ENCODE measurements at places on chromosomes 6 and 20. TPM values are rescaled to one million over a fixed set of nuclear protein-coding genes. Genes with fewer than 3 reads are reported as not detected.

The TPX2 gene
- polyA plus RNA-seq = 2.1 TPM

The FBXO9 gene
- polyA plus RNA-seq = 63.5 TPM

The ECT2L gene
- 4.0 TPM for polyA plus RNA-seq

The BPIFB4 gene
- not detected for polyA plus RNA-seq

The NKAIN4 gene
- not detected for polyA plus RNA-seq

The QRSL1 gene
- 5.3 TPM for polyA plus RNA-seq

DNA sequence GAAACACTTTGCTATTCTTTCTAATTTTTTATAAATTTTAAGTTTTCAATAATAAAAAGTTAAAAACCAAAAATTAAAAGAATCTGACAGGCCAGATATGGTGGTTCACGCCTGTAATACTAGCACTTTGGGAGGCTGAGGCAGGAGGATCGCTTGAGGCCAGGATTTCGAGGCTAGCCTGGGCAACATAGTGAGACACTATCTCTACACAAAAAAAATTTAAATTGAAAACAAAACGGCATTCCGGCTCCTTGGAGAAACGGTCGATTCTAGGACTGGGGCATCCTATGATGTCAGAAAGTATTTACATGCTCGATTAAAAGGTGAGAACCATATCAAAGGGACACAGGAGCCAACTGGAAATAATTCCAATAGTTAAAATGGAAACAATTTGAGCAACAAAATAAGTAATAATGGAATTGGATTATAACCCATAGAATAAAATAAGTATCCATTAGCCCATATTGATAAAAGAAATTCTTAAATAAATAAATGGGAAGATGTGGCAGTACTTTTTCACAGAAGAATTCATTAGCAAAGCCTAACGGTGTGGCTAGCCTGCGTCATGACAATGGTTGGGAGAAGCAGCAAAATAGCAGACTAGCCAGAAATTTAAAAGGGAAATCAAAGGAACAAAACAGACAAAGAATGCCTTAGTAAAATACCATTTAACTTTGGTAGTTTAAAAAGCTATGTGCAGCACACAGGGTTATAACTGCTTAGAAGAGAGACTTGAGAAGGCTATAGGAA is 21.3 kb downstream of the HLA-E start:
- no peaks in the 10 kb centered on the region for H3K27me3 ChIP-seq
- DNase-seq = no peak
- H3K36me3 ChIP-seq = no peaks in the 10 kb centered on the region
- no peaks in the 10 kb centered on the region for H3K4me1 ChIP-seq

GRCh38 chr20:59994697-59995122 is 36.5 kb downstream of the CDH26 start:
- H3K4me1 ChIP-seq = peaks cover 17% of the 10 kb centered on the region
- DNase-seq = peak; percentile 56
- H3K36me3 ChIP-seq = no peaks in the 10 kb centered on the region

GRCh38 chr6:145707397-145707796 is 27.9 kb downstream of the EPM2A start:
- no peaks in the 10 kb centered on the region for H3K36me3 ChIP-seq
- no peaks in the 10 kb centered on the region for H3K27me3 ChIP-seq
- no peak for DNase-seq
- no peaks in the 10 kb centered on the region for H3K4me1 ChIP-seq

GRCh38 chr6:166554316-166554715 is 32.2 kb downstream of the RAMACL start:
- H3K27ac ChIP-seq = peak overlapping the region; percentile 68
- H3K36me3 ChIP-seq = no peaks in the 10 kb centered on the region
- DNase-seq = no peak
- peaks cover 23% of the 10 kb centered on the region for H3K4me1 ChIP-seq
- no peak overlapping the region for H3K4me3 ChIP-seq

DNA sequence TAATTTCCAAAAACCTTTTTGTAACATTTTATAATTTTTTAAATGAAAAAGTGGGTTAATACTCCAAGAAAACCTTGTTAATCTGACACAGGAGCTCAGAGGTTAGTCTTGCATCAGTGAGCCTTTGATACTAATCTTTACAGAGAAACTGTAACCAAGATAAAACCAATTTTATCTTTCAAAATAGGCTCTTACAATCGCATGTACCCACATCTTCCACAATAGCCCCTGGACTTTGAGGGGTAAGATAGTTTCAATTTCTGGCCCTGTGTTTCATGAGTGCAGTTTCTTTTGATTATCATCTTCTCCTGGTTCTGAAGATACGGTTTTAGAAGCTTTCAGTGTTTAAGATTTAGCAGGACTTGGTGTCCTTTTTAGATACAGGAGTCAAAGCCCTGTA is 34.5 kb upstream of the MAS1L start:
- DNase-seq = no peak
- H3K27ac ChIP-seq = no peak overlapping the region
- H3K36me3 ChIP-seq = no peaks in the 10 kb centered on the region

GRCh38 chr6:157611406-157611805 is 211.6 kb upstream of the SNX9 start:
- H3K4me3 ChIP-seq = no peak overlapping the region
- DNase-seq = no peak
- no peaks in the 10 kb centered on the region for H3K27me3 ChIP-seq

DNA sequence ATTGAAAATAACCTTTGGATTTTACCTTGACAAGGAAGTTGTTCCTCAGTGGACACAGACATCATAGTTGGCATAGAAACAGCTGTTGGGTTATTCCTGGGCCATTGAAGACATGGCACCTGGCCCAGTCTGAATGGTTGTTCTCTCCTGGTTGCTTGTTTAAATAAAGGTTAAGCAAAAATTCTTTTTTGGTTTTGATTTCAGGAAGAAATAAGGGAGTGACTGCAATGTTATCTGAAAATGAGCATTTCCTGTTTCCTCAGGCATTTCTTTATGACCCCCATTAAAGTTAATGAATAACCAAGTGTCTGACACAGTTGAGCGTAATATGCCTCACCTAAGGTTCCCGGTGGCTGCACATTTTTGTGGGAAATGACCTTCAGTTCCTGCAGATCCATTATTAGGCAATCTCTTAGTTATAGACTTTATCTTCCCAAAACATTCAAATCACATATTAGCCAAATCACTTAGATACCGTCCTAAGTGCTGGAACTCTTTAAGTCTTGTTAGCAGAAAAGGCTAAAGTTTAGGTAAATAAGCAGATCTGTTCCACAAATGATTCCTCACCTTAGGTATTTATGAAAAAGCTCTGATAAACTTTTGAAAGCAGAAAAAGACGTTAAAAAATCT is 648.7 kb upstream of the FLRT3 start:
- H3K36me3 ChIP-seq = no peaks in the 10 kb centered on the region
- peak; percentile 60 for DNase-seq
- H3K27me3 ChIP-seq = no peaks in the 10 kb centered on the region
- H3K4me1 ChIP-seq = no peaks in the 10 kb centered on the region
- H3K27ac ChIP-seq = no peak overlapping the region

GRCh38 chr6:38348371-38348770 is 291.4 kb downstream of the BTBD9 start:
- H3K27ac ChIP-seq = no peak overlapping the region
- H3K4me1 ChIP-seq = no peaks in the 10 kb centered on the region
- H3K36me3 ChIP-seq = peaks cover 3% of the 10 kb centered on the region
- no peaks in the 10 kb centered on the region for H3K27me3 ChIP-seq
- no peak overlapping the region for H3K4me3 ChIP-seq

DNA sequence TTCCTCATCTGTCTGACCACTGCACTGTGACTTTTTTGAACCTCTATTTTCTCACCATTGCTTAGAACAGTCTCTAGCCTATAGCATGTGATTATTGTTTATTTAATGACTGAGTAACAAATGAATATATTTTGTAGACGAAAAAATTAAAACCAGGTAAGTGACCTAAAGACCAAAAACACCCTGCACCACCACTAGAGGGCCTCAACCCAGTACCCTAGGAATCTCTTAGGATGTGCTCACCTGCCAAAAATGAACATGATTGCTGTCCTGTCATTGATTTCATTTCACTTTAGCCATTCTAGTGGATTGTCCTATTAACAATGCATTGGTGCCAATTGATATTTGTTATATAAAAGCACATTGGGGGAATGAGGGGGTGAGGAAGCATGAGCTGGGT is 199.1 kb downstream of the COL9A1 start:
- H3K27ac ChIP-seq = no peak overlapping the region
- DNase-seq = no peak
- no peaks in the 10 kb centered on the region for H3K4me1 ChIP-seq
- no peak overlapping the region for H3K4me3 ChIP-seq
- no peaks in the 10 kb centered on the region for H3K27me3 ChIP-seq

DNA sequence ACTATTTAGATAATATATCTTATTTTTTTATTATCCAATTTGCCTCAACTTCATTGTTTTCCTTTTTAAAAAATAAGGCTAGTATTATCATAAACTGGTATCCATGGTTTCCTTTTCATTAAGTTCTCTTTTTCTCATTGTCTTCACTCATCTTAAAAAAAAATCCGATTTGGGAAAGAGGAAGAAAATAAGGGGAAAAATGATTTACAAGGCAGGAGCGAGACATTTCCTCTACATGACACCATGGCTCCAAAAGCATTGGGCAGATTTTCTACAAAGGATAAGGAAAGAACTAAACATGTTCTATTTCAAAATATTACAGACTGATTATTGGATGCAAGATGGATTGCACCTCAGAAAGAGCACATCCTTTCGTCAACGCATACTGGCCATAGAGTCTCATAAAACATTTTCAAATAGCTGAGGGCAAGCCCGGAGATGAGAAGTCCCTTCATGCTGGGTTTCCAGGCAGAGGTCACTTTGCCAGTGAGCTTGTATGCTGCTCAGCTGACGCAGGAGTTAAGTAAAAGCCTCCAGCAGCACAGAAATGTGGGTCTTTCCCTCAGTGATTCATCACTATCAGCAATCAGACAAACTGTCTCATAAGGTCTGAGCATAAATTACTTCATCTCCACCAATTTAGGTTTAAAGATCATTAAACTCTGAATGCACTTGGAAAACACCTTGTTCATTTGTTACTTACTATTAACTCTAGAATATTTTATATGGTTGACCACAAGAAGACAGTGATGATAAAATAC is 129.0 kb upstream of the TNFAIP3 start:
- no peak for DNase-seq
- no peaks in the 10 kb centered on the region for H3K36me3 ChIP-seq
- H3K4me1 ChIP-seq = no peaks in the 10 kb centered on the region
- H3K4me3 ChIP-seq = no peak overlapping the region

GRCh38 chr6:167788563-167788903 is 38.2 kb upstream of the AFDN start:
- no peak overlapping the region for H3K4me3 ChIP-seq
- H3K27me3 ChIP-seq = no peaks in the 10 kb centered on the region
- H3K27ac ChIP-seq = no peak overlapping the region

DNA sequence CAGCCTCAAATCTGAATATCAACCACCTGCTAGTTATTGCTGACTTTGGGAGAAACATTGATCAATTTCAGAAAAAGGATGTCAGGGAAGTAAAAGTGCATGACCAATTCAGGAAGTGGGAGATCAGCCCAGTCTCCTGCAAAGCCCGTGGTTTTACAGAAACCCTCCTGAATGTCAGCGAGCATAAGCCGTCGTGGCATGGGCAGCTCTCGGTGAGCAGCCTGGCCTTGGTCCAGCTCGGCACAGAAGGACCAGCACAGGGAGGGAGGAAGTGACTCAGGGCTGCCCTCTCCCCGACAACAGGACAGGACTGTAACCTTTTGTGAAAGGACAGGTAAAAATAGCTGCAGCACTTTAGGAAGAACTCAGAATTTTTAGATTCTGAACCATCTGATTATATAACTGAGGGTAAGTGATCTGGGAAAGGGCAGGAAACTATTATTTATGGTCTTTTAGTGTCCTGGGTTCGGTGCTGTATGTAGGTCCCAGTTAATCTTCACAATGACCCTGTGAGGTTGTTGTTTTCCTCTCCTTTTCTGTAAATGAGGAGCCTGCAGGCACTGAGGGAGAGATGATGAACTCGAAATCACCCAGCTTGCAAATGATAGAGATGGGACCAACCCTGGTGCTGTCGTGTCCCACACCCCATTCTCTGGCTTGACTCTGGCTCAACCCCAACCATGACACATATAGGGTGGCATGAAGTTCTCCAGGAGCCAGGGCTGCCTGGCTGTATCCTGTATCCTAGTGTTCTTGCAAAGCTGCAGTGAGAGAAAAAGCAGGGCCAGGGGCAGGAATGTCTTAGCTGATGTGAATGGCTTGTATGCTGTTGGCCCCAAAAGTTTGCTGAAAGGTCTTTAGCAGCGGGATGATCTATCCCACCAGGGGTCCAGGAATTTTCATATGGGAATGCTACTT is 37.6 kb downstream of the NRN1 start:
- H3K4me1 ChIP-seq = no peaks in the 10 kb centered on the region
- no peak overlapping the region for H3K27ac ChIP-seq
- no peaks in the 10 kb centered on the region for H3K27me3 ChIP-seq
- H3K4me3 ChIP-seq = no peak overlapping the region
- no peak for DNase-seq

- H3K27me3 ChIP-seq = peaks cover 8% of the 10 kb centered on the region
- no peak overlapping the region for H3K4me3 ChIP-seq
- DNase-seq = no peak
- H3K36me3 ChIP-seq = no peaks in the 10 kb centered on the region
- no peak overlapping the region for H3K27ac ChIP-seq
- peaks cover 31% of the 10 kb centered on the region for H3K4me1 ChIP-seq
These were observed 56.9 kb downstream of the PREX1 start for GRCh38 chr20:48770700-48771442.

Measured in lung (tissue), 17 donors.